Dermis blood vessel endothelial cell (primary cell): ENCODE measurements at places on chromosomes 4 and X. TPM values are rescaled to one million over a fixed set of nuclear protein-coding genes. Genes with fewer than 3 reads are reported as not detected.

DNA sequence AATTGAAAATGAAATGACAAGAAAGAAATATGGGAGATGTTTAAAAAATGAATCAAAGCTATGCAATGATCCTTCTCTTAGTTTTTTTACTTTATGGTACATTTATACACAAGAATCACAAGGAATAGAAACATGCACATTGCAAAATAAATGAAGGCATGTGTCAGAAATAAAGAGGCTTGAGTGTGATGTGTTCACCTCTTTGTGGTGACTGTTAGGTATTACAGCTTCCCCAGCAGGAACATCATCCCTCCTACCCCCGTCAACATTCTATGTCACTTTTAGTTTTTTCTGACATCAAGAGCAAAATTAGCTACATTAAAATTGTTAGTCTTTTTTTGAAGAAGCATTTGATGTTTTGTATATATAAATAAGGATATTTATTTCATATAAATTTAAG lies 214.8 kb downstream of the SLC4A4 start:
- DNase-seq = no peak

FAM47A gene
- total RNA-seq = not detected in 2 replicates

DNA sequence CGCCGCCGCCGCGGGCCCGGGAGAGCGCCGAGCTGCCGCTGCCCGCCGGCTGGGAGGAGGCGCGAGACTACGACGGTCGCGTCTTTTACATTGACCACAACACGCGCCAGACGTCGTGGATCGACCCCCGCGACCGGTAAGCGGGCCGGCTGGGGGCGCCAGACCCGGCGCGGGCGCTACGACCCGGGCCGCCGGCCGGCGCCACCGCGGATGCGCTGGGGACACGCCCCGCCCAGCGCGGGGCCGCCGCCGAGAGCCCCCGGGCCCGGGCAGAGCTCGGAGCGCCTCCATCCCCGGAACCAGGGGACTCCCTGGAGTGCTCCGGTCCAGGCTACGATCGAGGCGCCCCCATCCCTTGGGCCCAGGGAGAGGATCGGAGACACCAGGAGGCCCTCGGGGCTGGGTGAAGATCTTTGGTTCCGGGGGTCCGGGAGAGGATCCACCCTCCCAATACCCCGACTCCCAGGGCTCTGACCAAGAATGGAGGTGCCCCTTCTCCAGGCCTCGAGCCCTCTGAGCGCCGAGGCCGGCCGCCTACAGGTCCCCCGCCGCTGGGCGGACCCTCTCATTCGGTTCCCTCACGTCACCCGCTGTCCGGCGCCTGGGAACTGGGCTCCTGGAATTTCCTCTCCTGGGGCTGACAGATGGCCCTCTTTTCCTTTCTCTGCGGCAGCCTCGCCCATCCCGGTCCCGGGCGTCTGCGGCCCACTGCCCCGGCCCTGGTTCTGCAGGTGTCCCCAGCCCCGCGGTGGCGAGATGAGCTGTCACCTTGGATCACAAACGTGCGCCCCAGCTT lies 48.8 kb downstream of the CLDN34 start:
- DNase-seq = peak; percentile 57

- no peak for DNase-seq
These were observed 25.1 kb downstream of the UGT2B4 start for GRCh38 chr4:69470561-69470960.

DNA sequence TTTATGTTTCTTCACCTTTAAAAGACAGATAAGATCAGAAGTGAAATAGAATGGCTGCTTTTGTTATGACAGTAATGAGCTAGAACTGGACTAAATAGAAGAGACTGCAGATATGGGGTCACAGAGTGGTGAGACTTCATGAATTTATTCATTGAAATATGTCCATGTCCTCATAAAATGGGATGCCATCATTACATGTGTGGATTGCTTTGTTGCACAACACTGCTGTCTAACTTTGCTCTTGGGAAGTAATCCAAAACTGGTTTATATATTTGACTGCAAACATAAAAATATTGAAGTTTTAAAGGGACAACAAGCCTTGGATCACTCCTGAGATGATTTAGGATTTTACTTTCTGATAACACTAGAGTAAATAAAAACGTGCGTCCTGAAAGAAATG lies 209.2 kb upstream of the FAT4 start:
- DNase-seq = no peak

ADH1A gene
- not detected in 2 replicates for total RNA-seq

- DNase-seq = no peak
These were observed 5.2 kb upstream of the BMP15 start for GRCh38 chrX:50905334-50905733.

DNA sequence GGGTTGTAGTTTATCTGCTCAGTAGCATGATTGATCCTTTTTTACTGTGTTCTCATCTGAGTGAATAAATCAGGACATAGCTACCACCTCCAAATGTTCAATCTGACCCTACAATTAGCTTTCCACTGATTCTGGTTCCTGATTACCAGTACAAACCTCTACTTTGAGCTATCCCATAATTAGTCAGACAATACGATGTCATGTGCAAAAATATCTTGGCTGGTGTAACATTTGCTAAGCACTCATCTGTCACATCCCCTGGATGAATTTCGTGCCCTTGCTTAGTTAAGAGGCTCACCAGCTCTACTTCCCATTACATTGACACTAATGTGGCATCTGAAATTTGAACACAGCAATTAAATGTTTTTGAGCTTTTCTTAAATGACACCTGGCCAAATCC lies 1101.0 kb upstream of the PCDH7 start:
- no peak for DNase-seq

GRCh38 chr4:185896817-185897488 lies 85.0 kb upstream of the SORBS2 start:
- no peak for DNase-seq

DNA sequence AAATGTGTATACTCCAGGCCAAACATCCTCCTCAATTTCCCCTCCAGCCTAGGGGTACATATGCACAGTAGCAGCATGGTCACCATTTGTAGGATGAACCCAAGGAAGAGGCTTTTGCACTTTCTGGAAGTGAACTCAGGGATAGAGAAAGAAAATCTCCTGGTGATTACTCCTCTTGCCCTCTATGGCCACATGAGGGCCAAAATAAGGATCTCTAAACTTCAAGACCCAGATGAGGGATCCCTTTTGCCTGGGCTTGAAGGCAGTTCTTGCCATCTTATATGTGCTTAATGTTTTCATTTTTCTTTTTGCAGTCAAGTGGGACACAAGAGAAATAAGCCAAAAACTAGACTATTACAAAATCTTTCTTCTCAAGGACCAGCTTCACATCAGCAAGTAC lies 29.5 kb upstream of the MUC7 start:
- DNase-seq = no peak

DNA sequence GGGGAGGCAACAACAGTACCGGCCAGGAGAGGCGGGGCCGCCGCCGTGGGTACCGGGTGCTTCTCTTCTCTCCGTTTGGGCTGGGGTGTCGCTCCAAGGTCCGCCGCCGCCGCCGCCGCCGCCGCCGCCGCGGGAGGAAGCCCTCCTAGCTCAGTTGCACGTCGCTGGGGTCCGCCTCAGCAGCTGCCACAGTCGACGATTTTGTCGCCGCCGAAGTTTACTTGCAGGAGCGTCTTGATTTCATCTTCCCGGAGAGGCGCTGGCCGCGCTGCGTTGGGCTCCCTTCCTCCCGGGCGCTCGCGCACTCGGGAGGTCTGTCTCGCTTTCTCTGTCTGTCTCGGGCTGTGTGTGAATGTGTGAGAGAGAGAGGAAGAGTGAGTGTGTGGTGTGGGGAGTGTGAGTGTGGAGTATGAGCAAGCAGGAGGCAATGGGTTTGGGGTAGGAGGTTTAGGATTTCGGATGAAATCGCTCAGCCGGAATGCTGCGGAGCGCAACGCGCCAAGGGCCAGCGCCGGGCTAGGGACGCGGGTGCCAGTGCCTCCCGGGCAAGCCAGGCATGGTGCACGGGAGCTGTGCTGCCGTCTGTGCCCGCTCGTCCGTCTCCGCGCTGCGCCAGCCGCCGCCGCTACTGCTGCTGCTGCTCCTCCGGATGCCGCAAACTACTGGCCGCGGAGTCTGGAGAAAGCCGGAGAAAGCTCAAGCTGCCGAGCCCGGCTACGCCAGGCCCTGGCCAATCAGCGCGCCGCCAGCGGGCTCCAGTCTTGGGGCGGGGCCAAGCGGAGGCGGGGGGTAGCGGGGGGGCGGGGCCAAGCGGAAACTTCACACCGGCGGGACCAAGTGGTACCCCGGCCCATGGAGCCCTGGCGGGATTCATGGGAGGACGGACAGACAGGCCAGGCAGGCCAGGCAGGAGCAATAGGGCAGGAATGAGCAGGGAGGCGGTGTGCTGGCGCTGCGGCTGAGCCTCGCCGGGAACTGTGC lies at the start of gene PCDH19:
PCDH19 (minus strand) TSS at position 664 of the 981 bp plus-strand sequence. CDS start 1,676 bp downstream, outside the sequence.
- peak; percentile 75 for DNase-seq

DNA sequence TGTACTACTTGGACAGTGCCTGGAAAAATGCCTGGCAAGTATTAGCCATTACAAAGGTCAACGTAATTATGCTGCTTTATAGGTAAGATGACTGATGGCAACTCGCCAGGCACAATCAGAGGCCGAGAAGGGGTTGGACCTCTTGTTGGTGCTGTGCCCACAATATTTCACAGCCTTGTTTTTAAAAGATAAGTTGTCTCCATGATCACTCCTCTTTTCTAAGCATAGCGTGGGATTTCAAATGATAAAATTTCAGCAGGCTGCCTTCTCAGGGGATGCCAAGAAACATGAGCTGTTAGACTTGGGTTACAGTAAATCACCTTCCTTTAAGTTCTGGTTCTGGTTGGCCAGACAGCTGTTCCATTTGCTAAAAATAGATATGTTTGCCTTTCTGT lies 26.9 kb downstream of the HOPX start:
- DNase-seq = peak; percentile 35

TRAM1L1 gene
- total RNA-seq = 0.17 and 0.88 TPM in 2 replicates

- DNase-seq = no peak
These were observed 77.1 kb downstream of the EIF4E start for GRCh38 chr4:98851806-98852205.

DNA sequence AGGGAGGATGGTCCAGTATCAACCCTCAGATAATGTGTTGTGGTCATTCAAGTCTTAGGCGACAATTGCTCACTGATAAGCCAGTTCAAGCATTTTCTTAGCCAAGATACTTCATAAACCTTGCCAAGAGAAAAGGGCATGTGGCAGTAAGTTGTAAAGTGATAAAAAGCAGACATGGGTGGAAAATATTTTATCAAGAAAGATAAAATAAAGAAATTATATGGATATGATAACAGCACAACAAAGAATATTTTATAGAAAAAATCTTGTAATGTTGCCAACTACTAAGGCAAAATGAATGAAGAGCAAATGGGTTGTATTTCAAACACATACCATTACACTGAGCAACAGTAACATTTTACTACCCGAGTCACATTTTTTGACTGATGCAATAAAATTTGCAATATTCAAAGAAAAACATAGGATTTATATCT lies 217.4 kb upstream of the PITX2 start:
- no peak for DNase-seq

DNA sequence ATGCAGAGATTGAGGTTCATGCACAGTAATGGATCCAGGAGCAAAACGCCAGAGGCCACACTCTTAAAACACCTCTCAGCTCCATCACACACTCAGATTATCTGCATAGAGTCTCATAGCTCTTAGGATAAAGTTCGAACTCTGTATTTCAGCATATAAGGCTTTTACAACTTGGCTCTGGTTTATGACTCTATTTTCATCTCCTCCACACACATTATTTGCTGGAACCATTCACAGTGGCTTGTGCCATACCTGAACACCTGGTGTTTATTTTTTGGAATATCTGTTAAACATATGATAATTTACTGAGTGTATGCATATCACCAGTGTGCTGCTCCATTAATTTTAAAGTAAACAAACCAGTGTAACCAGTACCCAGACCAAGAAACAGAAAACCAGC lies 27.2 kb downstream of the RASL11B start:
- no peak for DNase-seq

PAGE2 gene
- not detected in 2 replicates for total RNA-seq

DNA sequence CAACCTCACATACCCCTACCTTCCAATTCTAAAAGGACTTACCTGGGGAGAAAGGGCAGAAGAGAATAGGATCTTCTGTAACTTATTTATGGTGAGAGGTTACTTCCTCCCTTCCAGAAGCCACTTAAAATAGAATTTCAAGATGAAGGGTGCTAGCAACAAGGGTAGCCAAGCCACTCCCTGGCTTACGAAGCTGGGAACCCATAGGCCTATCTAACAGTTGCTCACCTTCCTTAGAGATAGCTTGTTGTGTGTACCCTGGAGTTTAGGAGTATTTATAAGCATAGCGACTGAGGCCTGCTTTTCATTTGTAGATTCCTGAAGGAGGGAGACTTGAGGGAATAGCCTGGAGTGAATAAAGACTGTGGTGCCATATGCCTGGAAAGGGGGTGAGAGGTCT lies 28.9 kb downstream of the XK start:
- no peak for DNase-seq

GRCh38 chr4:154192585-154192984 lies 299.0 kb downstream of the DCHS2 start:
- DNase-seq = no peak

DNA sequence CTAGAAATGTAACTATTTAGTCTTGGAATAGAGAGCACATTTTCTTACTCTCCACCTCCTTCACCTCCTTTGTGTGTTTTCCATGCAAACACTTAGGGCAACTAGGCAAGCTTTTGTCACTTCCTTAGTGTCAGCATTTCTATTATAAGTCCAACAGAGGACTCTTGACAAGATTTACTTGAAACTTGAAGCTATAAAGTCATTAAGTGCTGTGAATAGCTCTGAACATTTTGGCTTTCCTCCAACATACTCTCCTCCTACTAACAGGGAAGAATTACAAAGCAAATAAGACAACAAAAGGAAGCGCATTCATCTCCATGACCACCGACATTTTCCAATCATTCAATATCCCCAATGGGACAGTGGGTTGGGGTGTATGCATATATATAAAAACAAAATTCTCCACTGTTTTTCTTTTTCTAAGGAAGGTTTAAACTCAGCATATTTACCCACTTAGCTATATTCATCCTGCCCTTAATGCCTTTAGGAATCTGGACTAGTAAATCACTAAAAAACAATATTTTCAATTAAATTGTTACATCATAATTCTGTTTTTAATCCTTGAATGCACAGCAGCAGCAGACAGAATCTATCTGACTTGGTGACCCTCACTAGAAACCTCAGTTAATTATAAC lies 264.6 kb downstream of the SNCA start:
- peak; percentile 93 for DNase-seq

PCDH7 gene
- total RNA-seq = 0.28 and 0.34 TPM in 2 replicates

GRCh38 chr4:27791640-27792039 lies 931.0 kb downstream of the STIM2 start:
- DNase-seq = no peak

FAM53A gene
- total RNA-seq = 1.1 and 2.4 TPM in 2 replicates

MID1 gene
- total RNA-seq = 52.9 and 63.8 TPM in 2 replicates
